ENCODE measurements at places on chromosomes 16 and 17. TPM values are rescaled to one million over a fixed set of nuclear protein-coding genes. Genes with fewer than 3 reads are reported as not detected.

Gene CDR2
- 25.2 TPM for total RNA-seq

Gene PLXDC1
- 14.4 TPM for total RNA-seq

Gene CD7
- total RNA-seq: 7.2 TPM

Gene CDH1
- total RNA-seq: 128 TPM

Gene KSR1
- total RNA-seq: 52.5 TPM

Measured in upper lobe of right lung (tissue), 1 donor.